Activated CD8-positive, alpha-beta memory T cell treated with anti-CD3 and anti-CD28 coated beads for 36 hours (primary cell): ENCODE measurements at places on chromosomes 1 and 21. TPM values are rescaled to one million over a fixed set of nuclear protein-coding genes. Genes with fewer than 3 reads are reported as not detected.

The OLFM3 gene
- total RNA-seq = not detected

The TEDDM1 gene
- total RNA-seq = not detected

The CCDC181 gene
- 0.48 TPM for total RNA-seq

The PTAFR gene
- total RNA-seq = 0.32 TPM

The PLEKHA6 gene
- 0.25 TPM for total RNA-seq

The DEPDC1 gene
- total RNA-seq = 13.5 TPM

The NEK2 gene
- 17.2 TPM for total RNA-seq

The RAB42 gene
- total RNA-seq = not detected

The DIO1 gene
- not detected for total RNA-seq

The GSTM1 gene
- not detected for total RNA-seq

The BRDT gene
- not detected for total RNA-seq

The KRTAP11-1 gene
- total RNA-seq = not detected

The SDF4 gene
- 142 TPM for total RNA-seq
